CD4-positive, alpha-beta T cell treated with Interleukin-4 for 4 hours (primary cell): ENCODE measurements at places on chromosomes 2 and 18.
A peak's percentile ranks its signal among the peaks of the same experiment; 100 is the strongest.

GRCh38 chr2:196205881-196206435, 34.6 kb upstream of the STK17B start:
- no peak for DNase-seq

- no peak for DNase-seq
Observed at GRCh38 chr2:133045787-133046186, 375.8 kb upstream of the LYPD1 start.

GRCh38 chr2:128260239-128261138, 58.2 kb downstream of the HS6ST1 start:
- no peak for DNase-seq

GRCh38 chr2:29106980-29107388, 8.2 kb upstream of the CLIP4 start:
- DNase-seq, result no peak

- DNase-seq, result no peak
Observed at GRCh38 chr18:23301972-23302371, 151.1 kb upstream of the RIOK3 start.

DNA sequence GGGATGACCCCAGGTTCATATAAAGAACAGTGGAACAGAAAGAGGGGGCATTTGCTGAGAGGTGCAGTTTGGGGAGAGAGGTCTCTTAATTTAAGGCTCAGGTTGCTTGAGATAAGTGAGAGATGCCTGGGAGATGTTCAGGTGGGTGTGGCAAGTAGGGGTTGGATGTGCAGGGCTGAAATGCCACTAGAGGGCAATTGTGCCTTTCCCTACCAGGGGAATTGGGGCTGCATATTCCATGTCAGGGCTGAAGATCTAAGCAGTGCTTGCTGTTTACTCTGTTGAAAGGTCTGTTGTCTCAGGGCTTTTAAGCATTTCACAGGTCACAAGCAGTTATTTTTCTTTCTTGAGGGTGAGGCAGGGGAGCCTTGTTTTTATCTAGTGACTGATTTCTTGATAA, 7.8 kb downstream of the CCDC85A start:
- no peak for DNase-seq

DNA sequence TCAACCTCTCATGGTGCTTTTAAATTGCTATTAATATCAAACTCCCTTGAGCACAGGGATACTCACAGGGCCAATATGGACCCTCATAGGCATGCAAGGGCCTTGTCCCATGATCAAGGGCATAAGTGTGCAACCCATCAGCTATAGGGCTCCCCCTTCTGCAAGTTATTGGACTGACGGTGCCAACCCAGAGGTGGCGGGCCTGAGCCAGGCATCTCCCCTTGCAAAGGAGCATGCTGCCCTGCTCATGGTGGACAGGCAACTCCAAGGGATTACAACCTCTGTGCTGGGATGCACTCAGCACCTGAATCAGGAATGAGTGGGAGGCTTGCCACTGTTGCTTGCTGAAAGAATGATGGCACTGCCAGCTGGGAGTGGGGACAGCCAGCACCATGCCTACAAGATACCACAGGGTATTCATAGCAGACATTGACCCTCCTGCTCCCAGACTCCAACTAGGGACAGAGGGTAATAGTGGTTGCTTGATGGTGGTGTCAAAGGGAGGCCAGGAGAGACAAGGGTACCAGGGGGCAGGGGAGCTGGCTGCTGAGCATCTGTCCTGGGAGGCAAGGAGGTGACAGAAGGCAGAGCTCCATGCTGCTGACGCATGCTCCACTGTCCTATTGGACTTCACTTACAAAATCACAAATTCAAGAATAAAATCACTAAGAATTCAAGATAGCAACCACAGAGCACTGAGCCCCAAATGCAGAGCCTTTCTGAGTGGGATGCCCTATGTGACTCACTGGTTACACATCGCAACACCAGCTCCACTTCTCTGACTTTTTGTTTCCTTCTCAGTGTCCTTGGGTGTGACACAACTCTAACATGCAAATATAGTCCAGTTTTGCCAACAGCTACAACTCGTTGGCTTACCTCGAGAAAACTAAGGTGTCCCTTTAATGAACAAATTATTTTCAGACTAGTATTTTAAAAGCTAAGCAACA, 157.1 kb upstream of the CCDC150 start:
- no peak for DNase-seq

GRCh38 chr2:69789175-69789721, 40.2 kb upstream of the GMCL1 start:
- no peak for DNase-seq

DNA sequence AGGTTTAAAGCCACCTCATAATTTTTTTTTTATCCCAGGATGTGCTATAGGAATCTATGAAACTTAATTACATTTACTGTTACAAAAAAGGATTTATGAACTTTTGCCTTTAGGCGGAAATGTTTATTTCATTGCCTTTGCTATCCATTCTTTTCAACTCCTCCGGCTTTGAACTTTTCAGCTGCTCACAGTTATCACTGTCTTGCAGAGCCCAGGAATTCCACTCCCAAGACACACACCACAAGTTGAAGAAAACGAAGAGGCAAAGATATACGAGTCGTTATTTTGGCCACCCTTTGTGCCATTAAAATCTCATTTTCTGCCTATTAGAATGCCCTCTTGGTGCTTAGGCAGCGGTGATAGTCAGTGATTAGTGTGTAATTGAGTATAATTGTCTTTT, 80.0 kb downstream of the PAX3 start:
- no peak for DNase-seq

DNA sequence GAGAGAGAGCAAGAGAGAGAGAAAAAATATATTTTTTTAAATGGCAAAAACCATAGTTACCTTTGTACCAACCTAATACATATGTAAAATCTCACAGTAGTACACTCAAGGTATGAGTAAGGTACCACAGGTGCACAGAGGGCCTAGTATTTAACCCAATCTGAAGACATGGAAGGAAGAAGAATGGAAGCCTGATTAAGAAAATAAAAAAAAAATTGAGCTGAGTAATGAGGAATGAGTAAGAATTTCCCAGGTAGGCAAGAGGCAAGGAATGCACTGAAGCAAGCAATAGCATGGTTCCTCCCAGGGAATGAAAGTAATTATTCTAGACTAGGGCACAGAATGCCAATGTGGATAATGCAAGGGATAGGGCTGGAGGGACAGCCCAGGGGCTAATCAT, 294.2 kb downstream of the FIGN start:
- no peak for DNase-seq

- DNase-seq, result no peak
Observed at GRCh38 chr2:223122781-223123180, 70.8 kb downstream of the KCNE4 start.

DNA sequence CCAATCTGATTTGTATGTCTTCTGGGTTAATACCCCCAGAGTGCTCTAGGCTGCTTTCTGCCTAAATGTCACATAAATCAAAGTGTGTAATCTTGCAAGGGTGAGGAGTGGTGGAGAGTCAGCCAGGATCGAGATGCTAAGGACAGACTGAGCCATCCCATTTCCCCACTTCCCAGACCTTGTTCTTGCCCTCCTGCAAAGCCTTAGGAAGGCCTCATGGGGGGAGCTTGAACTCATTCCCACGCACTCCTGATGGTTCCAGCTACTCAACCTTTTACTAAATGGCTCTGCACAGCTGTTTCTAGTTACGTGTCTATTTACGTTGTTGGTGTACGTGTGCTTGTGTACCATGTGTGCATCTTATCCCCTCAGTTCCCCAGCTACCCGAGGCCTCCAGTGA, 423.6 kb upstream of the TNP1 start:
- DNase-seq, result no peak

GRCh38 chr2:45229411-45229810, 220.2 kb upstream of the SIX2 start:
- no peak for DNase-seq

GRCh38 chr2:100239486-100240210, 82.7 kb downstream of the LONRF2 start:
- no peak for DNase-seq

GRCh38 chr2:49029406-49029805, 124.9 kb downstream of the FSHR start:
- DNase-seq, result no peak

DNA sequence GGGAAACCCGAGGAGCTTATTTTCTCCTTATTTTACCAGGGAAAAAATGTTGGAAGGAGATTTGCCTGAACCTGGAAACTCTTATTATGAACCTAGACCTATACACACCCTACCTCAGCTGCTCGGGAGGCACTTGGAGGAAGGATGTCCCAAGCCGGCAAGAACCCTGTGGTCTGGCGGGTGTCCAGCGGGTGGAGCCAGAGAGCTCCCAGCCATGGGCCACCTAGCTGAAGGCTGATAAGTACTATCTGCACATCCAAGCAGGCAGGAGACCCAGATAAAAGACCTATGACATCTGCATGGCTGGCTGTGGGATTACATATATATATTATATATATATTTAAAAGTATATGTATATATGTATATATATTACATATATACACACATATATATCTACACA, 1.1 kb upstream of the SLC14A1 start:
- peak; percentile 60 for DNase-seq

GRCh38 chr2:122156176-122156890, 400.9 kb downstream of the TSN start:
- DNase-seq, result no peak

DNA sequence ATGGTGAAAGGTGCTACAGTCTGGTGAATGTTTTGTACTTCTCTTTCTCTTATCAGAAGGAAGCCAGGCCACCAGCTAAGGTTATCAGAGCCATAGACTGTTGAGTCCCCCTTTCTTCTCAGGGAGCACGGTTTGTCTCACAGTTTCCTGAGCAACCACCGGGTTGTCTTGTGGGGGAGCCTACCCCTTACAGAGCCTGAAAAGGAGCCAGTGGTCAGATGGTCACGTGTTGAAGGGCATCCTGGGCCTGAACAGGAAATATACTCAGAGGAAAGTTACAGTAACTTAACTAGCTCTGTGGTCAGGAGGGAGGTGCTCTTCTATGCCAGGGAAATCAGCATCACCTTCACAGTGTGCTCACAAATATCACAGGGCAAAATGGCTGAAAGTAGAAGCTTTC, 11.6 kb downstream of the CD28 start:
- peak; percentile 79 for DNase-seq

- no peak for DNase-seq
Observed at GRCh38 chr18:56065086-56065485, 477.1 kb upstream of the TCF4 start.

DNA sequence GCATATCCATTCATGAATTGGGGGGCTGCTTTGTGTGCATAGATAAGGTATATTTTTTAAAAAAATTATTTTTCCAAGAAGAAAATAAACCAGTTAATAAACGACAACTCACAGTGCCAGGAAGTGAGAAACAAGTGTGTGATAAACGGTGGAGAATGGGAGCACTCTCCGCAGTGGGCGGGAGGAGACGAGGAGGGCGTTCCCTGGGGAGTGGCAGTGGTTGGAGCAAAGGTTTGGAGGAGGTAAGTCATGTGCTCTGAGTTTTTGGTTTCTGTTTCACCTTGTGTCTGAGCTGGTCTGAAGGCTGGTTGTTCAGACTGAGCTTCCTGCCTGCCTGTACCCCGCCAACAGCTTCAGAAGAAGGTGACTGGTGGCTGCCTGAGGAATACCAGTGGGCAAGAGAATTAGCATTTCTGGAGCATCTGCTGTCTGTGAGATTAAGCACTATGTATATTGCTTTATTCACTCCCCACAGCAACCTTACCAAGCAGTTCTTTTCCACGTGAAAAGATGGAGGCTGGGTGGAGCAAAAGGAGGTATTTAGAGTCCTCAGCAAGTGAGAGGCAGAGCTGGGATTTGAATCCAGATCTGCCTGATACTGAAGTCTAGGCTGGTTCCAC, 27.0 kb upstream of the CASP8 start:
- peak; percentile 90 for DNase-seq

- no peak for DNase-seq
Observed at GRCh38 chr18:79309614-79310358, 85.9 kb upstream of the NFATC1 start.

DNA sequence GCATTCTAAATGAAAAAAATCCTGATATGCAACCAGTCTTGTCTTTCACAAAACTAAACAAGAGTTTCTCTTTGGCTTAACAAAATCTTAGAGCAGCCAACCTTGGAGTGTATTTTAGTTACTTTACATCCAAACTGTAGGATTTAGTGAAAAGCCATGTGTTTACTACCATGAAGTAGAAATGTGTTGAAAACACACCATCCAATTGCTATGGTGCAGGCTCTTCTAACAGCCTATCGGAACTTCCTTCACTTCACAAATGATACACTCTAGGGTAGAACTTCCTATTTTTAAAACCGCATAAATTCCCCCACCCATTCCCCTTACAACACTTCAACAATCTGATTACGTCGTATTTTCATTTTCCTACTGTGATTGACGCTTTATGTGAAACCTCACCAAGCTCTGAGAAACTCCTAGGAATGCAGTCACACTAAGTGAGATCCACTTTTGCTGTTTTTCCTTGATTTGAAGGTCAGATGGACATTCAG, 74.4 kb upstream of the MAP4K4 start:
- DNase-seq, result peak; percentile 38

DNA sequence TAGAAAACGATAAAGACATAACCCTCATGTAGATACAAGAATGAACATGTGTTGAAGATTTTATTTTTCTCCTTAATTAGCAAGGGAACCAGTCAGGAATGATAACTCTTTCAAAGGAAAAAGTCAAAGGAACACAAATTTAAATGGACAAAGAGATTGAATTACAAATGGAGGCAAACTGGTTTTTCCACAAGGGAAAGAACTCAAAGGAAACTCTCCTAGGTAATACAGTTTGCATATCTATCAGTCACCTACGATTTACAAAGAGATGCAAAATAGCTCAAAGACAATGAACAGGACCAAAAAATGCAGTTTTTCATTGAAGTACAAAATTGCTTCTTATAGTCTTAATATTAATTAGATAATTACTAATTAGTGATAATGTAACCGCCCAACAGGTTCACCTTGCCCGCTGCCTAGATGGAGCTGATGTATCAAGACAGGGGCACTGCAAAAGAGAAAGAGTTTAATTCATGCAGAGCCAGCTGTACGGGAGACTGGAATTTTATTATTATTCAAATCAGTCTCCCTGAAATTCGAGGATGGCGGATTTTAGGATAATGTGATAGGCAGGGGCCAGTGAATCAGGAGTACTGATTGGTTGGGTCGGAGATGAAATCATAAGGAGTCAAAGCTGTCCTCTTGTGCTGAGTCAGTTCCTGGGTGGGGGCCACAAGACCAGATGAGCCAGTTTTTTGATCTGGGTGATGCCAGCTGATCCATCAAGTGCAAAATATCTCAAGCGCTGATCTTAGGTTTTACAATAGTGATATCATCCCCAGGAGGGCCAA, 151.0 kb downstream of the TMEM17 start:
- DNase-seq, result no peak

- DNase-seq, result no peak
Observed at GRCh38 chr2:240203031-240203787, 62.8 kb upstream of the OTOS start.

GRCh38 chr2:17160594-17160993, 357.6 kb downstream of the RAD51AP2 start:
- DNase-seq, result no peak
